Suprapubic skin (tissue), 4 donors: ENCODE measurements at places on chromosomes 2 and 18. TPM values are rescaled to one million over a fixed set of nuclear protein-coding genes. Genes with fewer than 3 reads are reported as not detected.
A peak's percentile ranks its signal among the peaks of the same experiment; 100 is the strongest.

- DNase-seq: no peak
Measured at GRCh38 chr18:33870059-33870458, 292.0 kb downstream of the ASXL3 start.

PNPT1 gene
- total RNA-seq: 8.4 TPM

ASTL gene
- total RNA-seq: not detected

- no peak for DNase-seq
Measured at GRCh38 chr2:201854221-201854801, 48.0 kb downstream of the CDK15 start.

- DNase-seq: no peak
Measured at GRCh38 chr18:79071503-79072210, 2.5 kb downstream of the ATP9B start.

C18orf54 gene
- total RNA-seq: 0.80 TPM

DNA sequence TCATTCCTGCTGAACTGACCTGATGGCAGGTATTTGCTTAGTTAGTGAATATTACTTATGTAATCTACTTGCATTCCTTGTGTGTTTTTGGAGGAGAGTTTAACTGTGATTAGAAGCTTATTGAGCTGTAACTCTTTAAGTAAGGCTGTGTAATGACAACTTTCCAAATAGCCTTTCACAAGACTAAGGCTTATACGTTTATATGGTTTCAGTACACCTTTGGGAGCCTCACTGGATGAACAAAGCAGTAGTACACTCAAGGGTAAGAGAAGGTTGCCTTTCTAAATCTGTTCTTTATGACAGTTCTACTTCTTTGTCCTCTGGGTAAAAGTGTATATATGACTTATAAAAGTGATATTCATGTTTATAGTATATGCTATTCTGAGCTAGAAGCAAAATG is 4.3 kb downstream of the ITPRID2 start:
- no peak for DNase-seq

- no peak for DNase-seq
Measured at GRCh38 chr18:48294899-48295585, 114.1 kb downstream of the ZBTB7C start.

- peak; percentile 86 for DNase-seq
Measured at GRCh38 chr2:11583840-11584524, 50.1 kb downstream of the GREB1 start.

COL4A3 gene
- 0.26 TPM for total RNA-seq

SYT4 gene
- total RNA-seq: not detected

DNA sequence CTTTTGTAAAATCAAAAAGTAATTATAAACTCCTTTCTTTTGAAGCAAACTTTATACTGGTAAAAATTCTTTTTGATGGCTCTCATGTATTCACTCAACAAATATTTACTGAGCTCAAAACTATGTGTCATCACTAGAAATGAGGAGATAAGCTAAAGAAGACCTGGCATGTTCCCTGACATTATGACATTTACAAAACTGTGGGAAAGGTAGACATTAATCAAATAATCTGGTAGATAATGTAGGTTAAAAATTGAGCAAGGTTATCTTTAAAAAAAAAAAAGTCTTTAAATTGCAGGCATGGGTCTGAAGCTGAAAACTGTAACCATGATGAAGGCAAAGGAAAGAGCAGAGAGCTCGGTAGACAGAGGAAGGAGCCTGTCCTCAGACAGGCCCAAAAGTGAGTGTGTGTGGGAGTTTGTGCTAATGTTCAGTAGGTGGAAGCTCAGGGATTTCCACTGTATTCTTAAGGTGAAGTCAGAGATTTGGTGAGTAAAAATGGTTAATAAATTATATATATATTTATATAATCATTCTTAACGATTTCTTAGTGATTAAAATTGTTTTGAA is 612.9 kb downstream of the LRP1B start:
- DNase-seq: no peak

DNA sequence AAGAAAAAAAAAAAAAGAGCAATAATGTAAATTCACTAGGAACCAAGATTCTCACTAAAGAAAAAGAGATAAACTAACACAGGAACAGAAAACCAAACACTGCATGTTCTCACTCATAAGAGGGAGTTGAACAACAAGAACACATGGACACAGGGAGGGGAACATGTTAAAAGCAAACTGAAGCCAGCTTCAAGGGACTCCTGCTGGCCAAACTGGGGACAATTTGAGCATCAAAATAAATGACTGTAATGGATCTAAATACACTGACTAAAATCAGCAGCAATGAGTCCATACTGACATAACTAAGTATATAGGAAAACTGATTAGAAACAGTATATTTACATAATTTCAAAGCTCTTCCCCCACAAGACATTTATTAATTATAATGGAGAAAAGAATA is 73.0 kb downstream of the FARSB start:
- DNase-seq: no peak

GRCh38 chr2:65565681-65566080 is 133.3 kb upstream of the SPRED2 start:
- no peak for DNase-seq

TTR gene
- not detected for total RNA-seq
